ENCODE measurements at places on chromosomes 2 and 18. TPM values are rescaled to one million over a fixed set of nuclear protein-coding genes. Genes with fewer than 3 reads are reported as not detected.

The ALLC gene
- not detected for total RNA-seq

The KATNAL2 gene
- total RNA-seq: 0.58 TPM

The PDE6D gene
- 22.8 TPM for total RNA-seq

GRCh38 chr2:131043199-131044074 lies 49.8 kb downstream of the FAM168B start:
- no peaks in the 10 kb centered on the region for H3K27me3 ChIP-seq
- no peak overlapping the region for H3K27ac ChIP-seq
- peaks cover 33% of the 10 kb centered on the region for H3K4me1 ChIP-seq
- peaks cover 6% of the 10 kb centered on the region for H3K36me3 ChIP-seq

All from activated CD8-positive, alpha-beta T cell treated with anti-CD3 and anti-CD28 coated beads for 36 hours (primary cell).